ENCODE measurements at places on chromosomes 7 and 10.

DNA sequence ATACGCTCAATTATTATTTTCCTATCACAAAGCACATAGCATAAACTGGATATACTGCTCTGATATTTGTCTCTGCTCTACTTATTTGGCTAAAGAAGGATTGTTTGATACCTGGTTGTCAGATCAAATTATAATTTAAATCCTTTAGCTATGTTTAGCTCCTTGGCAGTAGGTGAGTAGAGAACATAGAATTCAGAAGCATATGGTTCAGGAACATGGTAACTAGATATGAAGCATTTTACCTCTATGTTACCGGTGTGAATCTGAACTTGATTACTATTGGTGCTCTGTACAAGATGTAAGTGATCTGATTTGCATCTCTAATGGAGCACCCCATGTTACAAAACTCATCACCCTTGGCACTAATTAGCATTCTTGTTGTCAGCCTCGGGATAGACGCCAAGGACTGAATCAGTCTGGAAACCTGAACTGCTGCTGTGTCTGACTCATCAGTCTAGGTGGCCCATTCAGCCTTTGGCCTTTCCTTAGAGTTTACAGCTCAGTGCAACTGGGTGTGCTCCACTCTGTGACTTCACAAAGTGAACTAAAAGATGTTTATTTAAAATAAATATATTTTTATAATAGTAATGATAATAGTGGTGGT lies 12.3 kb upstream of the MYPN start:
- peak; percentile 92 for DNase-seq

DNA sequence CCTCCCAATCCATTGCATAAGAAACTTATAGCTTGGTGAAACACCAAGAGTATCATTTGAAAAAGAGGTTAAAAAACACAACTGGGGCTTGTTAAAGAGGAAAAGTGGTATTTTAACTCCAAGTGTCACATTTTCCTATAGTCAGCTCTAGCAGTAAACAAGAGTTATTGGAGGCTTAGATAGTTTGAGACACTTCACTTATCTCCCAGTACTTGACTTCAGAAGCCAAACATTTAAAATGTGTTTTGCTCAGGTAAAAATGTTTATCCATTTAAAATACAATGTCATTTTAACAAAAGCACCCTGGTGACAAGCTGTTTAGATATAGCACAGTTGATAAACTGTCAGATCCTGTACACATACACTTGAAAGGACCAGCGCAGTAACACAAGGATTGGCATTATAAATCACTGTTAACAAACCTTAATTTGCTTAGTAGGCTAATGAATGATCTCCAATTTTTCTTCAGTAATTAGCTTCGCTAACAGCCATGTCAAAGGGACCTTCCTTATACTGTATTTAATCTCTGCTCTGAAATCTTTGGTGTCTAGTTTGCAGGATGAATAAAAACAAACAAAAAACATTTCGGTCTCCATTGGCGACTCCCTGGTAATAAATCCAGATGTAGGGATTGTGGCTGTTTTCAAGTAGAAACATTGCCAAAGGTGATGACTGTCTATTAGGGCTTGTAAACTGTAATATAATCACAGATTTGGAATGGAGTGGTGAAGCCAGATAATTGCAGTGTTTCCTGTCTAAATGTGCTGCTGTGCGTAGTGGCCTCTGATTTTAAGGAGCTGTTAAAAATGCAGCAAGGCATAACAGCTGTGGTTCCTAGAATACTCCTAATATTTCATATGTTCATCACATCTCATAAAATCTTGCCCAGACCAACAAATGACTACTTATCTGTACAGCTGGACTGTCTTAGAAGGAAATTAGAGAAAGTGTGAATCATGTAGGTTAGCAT lies 545.1 kb downstream of the AUTS2 start:
- peak; percentile 31 for DNase-seq

DNA sequence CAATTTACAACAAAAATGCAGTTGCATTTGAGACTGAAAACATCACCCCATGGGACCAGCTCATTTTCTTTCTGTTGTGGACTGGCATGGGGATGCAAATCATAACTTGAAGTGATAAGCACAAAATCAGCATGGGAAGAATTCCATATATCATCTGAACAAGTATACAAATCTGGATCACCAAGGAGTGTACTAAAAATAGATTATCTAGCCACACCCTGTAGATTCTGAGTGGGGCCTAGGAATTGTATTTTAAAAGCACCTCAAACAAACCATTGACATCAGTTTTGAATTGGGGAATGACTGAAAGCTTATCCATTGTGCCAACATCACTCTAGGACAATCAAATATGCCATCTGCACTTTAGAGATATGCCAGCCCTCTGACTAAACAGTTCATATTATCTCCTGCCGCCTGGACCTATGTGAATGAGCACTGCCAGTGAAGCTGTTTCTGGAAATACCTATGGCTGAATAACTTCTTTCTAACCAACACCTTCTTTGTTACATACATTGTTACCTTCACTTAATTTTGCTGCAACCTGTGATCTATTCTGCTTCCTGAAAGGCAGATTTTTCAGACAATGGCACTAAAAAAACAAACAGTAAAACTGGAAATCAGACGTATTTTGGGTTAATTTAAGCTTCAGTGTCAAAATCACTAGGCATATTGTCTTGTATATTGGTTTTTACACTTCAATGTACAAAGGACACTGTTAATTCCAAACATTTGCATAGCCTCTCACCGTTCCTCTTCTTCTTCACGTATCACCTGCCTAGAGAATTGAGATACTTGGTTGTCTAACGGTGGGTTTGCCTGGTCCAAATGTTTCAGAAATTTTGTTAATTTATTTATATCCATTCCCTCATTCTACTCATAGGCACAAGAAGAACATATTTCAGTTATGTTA lies 42.4 kb upstream of the HGF start:
- DNase-seq = no peak

GRCh38 chr7:39985398-39985918 lies 35.4 kb downstream of the CDK13 start:
- no peak for DNase-seq

- DNase-seq = no peak
Measured at GRCh38 chr7:152011860-152012259, 13.6 kb upstream of the GALNT11 start.

DNA sequence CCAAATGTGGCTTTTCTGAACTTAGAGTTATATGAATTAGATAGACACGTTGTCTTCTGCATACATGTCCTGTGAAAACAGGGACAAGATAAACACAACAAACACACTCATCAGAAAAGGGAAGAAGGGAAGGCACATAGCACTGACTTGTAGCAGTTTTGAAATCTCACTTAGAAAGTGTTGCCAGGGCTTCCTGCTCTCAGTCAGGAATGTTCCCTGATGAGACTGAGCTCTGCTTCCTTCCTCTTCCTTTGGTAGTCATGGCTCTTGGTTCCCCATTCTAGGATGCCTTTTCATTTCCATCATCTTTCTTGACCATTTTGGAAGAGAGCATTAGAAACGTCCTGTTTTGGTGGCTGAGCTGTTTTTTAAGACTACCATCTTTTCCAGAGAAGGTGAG lies 233.8 kb upstream of the LYZL1 start:
- no peak for DNase-seq

- DNase-seq = no peak
Measured at GRCh38 chr10:71099731-71100361, 112.5 kb upstream of the UNC5B start.

GRCh38 chr7:3063016-3063753 lies 19.5 kb upstream of the CARD11 start:
- DNase-seq = no peak

DNA sequence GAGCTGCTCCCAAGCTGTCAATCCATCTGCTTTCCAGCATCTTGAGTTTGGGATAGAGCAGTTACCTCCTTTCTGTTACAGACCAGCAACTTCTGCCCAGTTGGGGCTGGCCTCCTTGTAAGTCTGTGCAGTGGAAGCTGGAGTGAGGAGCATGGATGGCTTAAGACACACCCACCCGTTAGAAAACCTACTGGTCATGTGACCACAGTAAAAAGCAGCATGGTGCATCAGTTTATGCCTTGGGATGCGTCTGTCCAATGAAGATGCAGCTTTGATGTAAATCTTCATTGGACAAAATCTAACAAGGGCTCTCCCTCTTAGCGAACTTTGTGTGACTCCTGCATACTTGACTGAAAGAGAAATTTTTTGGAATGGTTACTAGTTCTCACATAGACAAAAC lies 453.5 kb downstream of the TYW1 start:
- DNase-seq = no peak

DNA sequence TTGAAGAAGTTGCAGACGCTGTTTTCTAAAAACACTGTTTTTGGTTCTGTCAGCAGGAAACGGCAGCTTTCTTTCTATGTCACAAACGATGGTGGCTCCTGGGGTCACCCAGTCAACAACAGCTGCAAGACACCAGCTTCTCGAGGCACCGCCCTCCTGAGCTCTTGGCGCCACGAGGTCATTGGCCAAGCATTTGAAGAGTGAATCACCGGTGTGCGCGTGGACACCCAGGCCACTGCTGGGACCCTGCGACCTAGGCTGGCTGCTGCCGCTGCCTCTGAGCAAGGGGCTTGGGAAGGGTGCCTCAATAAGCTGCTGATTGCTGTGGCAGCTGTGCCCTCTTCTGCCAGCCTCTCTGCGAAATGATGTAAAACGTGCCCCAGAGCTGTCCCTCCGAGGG lies 22.5 kb upstream of the VIPR2 start:
- no peak for DNase-seq

DNA sequence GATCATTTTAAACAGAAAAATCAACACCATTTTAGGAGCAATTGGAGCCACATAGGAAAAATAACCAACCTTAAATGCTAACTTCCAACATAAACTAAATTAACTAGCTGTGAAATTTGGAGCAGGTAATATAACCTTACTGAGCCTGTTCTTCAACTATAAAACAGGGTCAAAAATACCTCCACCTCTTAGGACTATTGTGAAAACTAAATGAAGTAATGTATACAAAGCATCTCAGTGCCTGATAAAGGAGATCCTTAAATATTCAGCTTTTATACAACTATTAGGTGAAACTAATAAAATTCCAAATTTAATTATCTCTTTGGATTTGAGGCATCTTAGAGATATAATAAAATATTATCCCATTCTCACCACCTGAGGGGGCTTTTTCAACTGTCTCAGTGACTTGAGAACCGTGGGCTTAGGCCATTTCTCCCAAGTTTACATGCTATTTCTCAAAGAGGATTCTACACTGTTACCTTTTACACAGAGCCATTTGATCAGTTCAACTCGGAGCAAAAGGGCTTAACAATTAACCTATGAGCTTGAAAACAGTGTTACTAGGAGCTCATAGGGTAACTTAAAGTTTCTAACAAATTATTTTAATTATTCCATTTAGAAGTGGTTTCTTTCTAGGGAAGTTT lies 165.0 kb upstream of the ASAH2 start:
- DNase-seq = no peak

GRCh38 chr7:135151533-135151932 lies 3.7 kb downstream of the TMEM140 start:
- no peak for DNase-seq

DNA sequence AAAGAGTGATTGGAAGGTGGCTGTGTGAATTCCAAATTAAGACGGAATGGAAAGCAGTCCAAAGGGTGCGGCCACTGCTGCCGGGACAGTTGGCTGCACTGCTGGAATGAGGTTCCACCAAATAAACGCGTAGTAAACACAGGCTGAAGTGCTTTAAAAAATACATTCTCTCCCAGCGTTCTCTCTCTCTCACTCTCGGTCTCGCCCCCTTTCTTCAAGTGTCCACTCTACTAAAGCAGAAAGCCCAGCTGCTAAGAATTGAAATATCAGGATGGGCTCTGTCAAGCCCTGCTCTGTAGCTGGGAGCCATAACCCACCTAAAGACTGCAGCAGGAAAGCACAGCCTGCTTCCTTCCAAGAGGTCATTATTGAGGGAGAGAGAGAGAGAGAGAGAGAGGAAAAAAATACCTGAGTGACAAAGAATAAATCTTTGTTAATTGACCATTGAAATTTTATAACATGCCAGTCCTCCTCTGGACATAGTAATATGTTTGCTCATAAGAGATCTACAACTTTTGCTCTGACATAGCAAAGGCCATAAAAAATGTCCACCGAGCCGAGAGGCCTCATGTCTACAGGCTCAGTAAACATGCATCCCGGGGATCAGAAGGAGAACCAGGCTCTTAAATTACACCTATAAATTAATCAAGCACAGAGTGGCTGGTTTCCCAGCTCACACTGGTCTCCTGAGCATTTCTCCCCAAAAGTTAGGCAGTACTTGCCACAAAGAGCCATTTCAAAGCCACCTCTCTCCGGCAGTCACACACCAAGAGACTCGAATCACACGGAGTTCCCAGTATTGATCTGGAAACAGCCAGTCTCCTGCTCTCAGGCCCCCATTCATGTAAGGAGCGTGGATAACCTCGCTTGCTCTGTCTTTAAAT lies 72.8 kb downstream of the FGFR2 start:
- no peak for DNase-seq

DNA sequence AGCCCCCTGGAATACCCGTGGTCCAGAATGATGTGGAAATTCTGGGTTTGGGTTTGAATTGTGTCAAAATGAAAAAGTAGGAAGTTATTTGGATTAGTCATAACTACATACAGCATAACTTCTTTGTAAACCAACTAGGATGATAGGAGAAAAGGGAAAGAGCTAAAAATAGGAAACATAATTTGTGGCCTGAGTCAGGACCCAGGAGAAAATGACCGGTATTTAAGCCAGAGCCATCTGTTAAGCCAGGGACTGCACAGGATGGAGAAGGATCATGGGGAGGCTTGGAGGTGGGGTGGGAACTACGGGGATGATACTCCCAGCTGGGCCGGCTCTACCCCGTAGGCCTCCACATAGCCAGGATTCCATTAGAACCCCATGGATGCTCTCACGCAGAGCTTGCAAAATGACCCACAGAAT lies 98.6 kb downstream of the MYOF start:
- DNase-seq = peak; percentile 91

DNA sequence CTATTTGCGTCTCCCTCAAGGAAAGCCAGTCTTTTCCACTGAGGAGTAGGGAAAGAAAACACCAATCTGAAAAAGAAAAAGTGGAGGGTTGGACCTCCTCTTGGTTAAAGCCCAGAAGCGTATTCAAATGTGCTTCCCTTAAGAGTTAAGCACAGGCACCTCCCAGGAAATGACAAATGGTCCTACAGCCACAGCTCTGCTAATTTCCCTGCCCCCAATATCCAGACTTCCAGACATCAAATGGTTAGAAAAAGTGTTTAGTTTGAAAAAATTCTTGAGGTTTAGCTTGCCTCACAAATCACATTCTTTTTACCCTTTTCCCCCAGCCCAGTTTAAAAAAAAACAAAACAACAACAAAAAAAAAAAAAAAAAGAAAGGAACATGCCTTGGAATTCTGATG lies 19.0 kb upstream of the COL1A2 start:
- peak; percentile 98 for DNase-seq

- no peak for DNase-seq
Measured at GRCh38 chr10:92638037-92638436, 45.1 kb downstream of the KIF11 start.

GRCh38 chr7:69630292-69630691 lies 32.0 kb downstream of the AUTS2 start:
- DNase-seq = peak; percentile 75

DNA sequence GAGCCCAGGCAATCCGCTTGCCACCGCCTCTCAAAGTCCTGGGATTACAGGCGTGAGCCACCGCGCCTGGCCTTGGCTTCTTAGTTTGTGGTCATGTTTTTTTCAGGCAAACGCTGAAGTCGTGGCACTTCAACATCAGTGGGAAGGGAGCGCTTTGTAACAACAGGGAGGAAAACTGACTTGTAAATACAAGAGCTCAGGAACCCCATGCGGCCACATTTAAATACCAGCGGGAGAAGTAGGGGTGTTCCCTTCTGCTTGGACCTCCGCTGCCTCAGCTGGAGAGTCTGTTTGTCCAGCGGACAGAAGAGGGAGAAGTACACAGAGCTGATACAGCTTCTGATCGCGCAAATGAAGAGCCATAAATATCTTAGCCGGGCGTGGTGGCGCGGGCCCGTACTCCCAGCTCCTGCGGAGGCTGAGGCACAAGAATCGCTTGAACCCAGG lies 108.7 kb upstream of the KMT2C start:
- no peak for DNase-seq
